PC-9 (cell line): ENCODE measurements at places on chromosomes 11 and 22. TPM values are rescaled to one million over a fixed set of nuclear protein-coding genes. Genes with fewer than 3 reads are reported as not detected.

GRCh38 chr11:86617502-86617901 is 54.9 kb downstream of the ME3 start:
- no peak for DNase-seq

DNA sequence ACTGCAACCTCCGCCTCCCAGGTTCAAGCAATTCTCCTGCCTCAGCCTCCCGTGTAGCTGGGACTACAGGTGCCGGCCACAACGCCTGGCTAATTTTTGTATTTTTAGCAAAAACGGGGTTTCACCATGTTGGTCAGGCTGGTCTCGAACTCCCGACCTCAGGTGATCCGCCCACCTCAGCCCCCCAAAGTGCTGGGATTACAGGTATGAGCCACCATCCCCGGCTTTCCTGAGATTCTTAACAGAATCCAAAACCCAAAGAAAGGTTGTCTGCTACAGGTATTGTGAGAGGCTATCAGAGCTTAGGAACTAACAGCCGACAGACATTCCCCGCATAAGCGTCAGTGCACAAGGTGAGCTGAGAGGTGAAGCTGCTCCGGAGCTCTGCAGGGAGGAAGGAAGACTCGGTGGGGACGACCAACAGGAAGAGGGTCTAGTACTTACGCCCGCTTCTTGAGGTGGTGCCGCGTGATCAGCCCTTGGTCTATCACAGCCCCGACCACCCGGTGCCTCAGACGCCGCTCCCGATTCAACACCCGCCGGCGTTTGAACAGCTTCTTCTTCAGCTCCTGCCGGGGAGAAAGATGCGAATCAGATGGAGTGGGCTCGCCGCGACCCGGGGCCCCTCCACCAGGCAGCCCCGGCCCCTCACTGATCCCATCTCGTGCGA is 470 bp downstream of the C11orf98 start:
- no peak for DNase-seq

Gene POU2F3
- total RNA-seq: 2.3 and 2.9 TPM in 2 replicates

Gene CCDC188
- total RNA-seq: not detected in 2 replicates

Gene CASP12
- not detected in 2 replicates for total RNA-seq
